ENCODE measurements at places on chromosomes 6 and 20. TPM values are rescaled to one million over a fixed set of nuclear protein-coding genes. Genes with fewer than 3 reads are reported as not detected.
A peak's percentile ranks its signal among the peaks of the same experiment; 100 is the strongest.

Gene STMND1
- total RNA-seq, result not detected

DNA sequence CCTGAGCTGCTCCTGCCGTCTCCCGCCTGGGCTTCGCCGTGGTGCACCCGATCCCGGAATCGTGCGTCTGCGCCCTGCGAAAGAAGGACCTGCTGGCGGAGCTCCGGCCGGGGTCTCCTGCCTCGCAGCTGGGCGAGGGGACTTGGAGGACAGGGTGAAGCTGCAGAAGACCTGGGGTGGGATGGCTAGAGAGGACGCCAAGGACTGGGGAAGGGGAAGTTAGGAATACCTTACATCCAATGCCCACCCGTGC is 150.2 kb downstream of the PRL start:
- peak overlapping the region; percentile 73 for H3K4me3 ChIP-seq
- no peaks in the 10 kb centered on the region for H3K36me3 ChIP-seq
- no peaks in the 10 kb centered on the region for H3K27me3 ChIP-seq
- H3K4me1 ChIP-seq, result peaks cover 3% of the 10 kb centered on the region

DNA sequence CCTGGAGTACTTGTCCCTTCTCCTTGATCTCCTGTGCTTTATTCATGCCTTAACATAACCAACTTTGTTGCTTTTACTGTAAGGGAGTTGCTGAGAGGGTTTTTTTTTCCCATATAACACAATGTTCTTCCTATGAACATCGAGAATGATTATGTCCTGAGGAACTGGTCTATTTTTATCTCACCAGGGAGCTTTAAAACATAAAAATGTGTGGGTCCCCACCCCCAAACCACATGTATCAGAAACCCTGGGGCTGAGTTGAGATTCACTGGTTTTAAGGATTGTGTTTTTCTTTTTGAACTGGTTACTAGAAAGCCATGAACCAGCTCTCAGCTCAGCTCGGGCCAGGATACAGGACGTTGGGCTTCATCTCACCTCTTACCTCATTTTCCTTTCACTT is 118.5 kb upstream of the JAG1 start:
- no peak overlapping the region for H3K27ac ChIP-seq
- DNase-seq, result no peak
- no peaks in the 10 kb centered on the region for H3K36me3 ChIP-seq
- H3K4me1 ChIP-seq, result no peaks in the 10 kb centered on the region

DNA sequence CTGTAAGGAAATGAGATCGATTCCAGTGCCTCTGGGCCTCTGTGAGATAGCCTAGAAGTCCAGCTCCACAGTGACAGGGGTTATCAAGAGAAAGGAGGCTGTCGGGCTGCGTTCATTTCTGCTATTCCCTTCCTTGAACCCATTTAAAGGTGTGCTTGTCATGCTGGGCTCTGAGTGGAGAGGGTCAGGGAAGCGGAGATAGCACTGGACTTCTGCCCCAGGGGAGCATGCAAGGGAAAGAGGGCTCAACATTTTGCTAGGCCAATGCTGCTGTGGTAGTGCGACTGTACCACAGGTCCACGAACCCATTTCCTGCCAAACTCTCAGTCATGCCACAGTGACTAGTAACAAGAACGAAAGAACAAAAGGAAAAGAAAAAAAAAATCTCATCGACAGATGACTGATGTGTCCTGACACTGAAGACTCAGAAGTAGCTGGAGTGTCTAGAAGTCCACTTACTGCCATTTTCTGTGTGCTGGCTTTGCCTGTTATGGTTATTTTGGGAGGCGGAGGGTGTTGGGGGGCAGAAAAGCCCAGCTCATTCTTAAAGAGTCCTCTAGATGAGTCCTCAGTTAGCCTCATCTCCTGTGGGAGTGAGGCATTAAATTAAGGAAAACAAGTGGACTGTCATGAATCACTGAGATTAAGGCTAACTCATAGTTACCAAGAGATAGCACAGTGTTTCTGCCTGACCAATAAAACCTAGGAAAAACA is 8.1 kb downstream of the NEDD9 start:
- H3K4me1 ChIP-seq, result no peaks in the 10 kb centered on the region
- H3K4me3 ChIP-seq, result no peak overlapping the region
- H3K27ac ChIP-seq, result no peak overlapping the region
- no peak for DNase-seq
- H3K36me3 ChIP-seq, result no peaks in the 10 kb centered on the region

- no peaks in the 10 kb centered on the region for H3K36me3 ChIP-seq
- H3K27ac ChIP-seq, result no peak overlapping the region
- H3K4me3 ChIP-seq, result no peak overlapping the region
These were observed 24.5 kb downstream of the NCOA7 start for GRCh38 chr6:125815080-125815910.

DNA sequence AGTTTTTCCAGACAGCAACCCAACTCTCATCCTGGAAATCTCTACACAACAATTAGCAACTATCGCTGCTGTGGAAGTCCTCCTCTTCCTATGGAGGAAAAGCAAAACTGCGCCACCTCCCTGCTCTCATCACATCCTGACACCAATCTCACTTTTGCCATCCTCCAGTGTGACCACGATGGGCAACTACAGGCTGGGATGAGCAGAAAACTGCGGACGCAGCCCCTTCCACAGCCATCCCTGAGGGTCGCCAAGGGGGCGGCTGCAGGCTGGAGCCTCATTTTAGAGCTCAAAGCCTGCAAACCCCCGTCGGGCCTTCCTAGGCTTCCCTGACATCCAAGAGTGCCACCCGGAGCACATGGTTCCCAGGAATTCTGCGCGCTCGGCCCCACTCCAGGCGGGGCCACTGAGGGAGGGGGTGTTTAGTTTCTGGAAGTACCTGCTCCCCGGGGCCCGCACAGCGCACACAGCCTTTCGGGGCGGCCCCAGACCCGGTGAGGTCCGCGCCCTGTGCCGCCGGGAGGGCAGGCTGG is 1.2 kb downstream of the TCFL5 start:
- no peak overlapping the region for H3K27ac ChIP-seq
- peak overlapping the region; percentile 62 for H3K4me3 ChIP-seq
- no peak for DNase-seq
- peaks cover 30% of the 10 kb centered on the region for H3K36me3 ChIP-seq
- no peaks in the 10 kb centered on the region for H3K27me3 ChIP-seq
- H3K4me1 ChIP-seq, result peaks cover 13% of the 10 kb centered on the region

GRCh38 chr6:34589140-34589539 is 33.0 kb upstream of the SPDEF start:
- no peaks in the 10 kb centered on the region for H3K4me1 ChIP-seq
- no peaks in the 10 kb centered on the region for H3K36me3 ChIP-seq
- no peaks in the 10 kb centered on the region for H3K27me3 ChIP-seq
- H3K4me3 ChIP-seq, result no peak overlapping the region
- no peak overlapping the region for H3K27ac ChIP-seq
- DNase-seq, result no peak

DNA sequence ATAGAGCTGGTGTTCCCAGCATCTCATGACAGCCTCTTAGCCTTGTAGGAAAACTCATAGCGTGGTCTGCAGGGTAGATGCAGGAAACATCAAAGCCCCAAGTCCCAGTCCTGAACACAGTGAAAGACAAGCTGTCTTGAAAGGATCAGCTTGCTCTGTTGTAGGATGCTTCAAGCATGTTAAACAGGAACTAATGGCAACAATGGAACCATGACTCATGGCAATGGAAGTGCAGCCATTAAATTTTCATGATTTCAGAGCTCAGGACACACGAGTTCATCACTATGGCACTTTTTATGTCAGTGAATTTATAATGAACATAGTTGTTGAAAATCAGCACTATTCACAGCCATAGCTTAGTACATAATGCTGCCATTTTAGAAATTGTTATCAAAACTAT is 367.7 kb downstream of the KIF16B start:
- no peak overlapping the region for H3K27ac ChIP-seq
- no peaks in the 10 kb centered on the region for H3K4me1 ChIP-seq
- no peaks in the 10 kb centered on the region for H3K36me3 ChIP-seq
- DNase-seq, result no peak
- no peak overlapping the region for H3K4me3 ChIP-seq
- no peaks in the 10 kb centered on the region for H3K27me3 ChIP-seq

- peaks cover 8% of the 10 kb centered on the region for H3K4me1 ChIP-seq
- DNase-seq, result no peak
- H3K36me3 ChIP-seq, result no peaks in the 10 kb centered on the region
- peak overlapping the region; percentile 39 for H3K4me3 ChIP-seq
These were observed 8.9 kb downstream of the CYP21A2 start for GRCh38 chr6:32047084-32047478.

DNA sequence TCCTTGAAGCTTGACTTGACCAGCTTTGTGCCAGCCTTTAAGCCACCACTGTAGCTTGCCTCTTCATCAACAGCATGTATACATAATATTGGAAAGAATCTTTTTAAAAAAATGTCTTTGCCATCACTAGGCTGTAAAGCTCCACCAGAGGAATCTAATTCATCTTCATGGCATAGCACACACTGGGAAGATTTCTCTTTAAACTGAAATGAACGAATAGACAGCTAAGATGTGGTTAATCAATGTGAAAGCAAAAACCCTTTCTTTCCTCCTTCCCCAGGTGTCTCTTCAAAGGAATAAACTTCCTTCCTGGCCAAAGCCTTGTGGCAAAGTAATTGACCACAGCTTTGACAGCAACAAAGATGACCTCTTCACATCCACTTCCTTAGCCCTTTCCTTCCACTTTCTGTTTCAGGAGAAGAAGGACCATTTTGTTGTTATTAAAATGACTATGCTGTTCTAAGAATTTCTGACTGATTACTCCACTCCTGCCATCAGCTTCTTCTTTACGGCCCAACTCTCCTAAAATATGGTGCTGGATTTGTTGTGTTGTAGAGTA is 428.7 kb upstream of the SOX4 start:
- no peaks in the 10 kb centered on the region for H3K4me1 ChIP-seq
- H3K27me3 ChIP-seq, result no peaks in the 10 kb centered on the region
- DNase-seq, result no peak
- no peak overlapping the region for H3K4me3 ChIP-seq
- no peaks in the 10 kb centered on the region for H3K36me3 ChIP-seq
- no peak overlapping the region for H3K27ac ChIP-seq

- no peaks in the 10 kb centered on the region for H3K27me3 ChIP-seq
- no peaks in the 10 kb centered on the region for H3K4me1 ChIP-seq
- H3K36me3 ChIP-seq, result no peaks in the 10 kb centered on the region
- no peak overlapping the region for H3K4me3 ChIP-seq
These were observed 32.5 kb downstream of the MGME1 start for GRCh38 chr20:18001131-18001921.

DNA sequence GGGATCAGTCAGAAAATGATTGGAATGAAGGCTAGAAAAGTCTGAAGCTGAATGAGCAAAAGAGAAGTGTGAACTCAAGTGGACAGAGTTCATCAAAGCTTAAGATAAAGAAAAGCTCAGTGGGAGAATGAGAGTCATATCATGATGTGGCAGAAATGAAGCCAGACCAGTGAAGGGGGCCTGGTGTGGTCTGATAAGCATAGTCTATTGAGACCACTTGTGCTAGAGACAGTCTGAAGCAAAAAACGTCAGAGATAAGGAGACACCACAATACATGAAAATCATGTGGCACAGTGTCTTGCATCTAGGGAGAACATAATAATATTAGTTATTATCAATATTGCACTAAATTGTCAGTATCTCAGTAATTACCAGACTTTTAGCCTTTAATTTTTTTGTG is 601.5 kb downstream of the UTRN start:
- no peak for DNase-seq
- no peaks in the 10 kb centered on the region for H3K27me3 ChIP-seq
- no peaks in the 10 kb centered on the region for H3K4me1 ChIP-seq
- no peak overlapping the region for H3K4me3 ChIP-seq
- H3K27ac ChIP-seq, result no peak overlapping the region

Gene C6orf58
- total RNA-seq, result not detected

- H3K4me1 ChIP-seq, result peaks cover 1% of the 10 kb centered on the region
- no peak overlapping the region for H3K4me3 ChIP-seq
- H3K27ac ChIP-seq, result no peak overlapping the region
- DNase-seq, result no peak
- no peaks in the 10 kb centered on the region for H3K27me3 ChIP-seq
These were observed 59.8 kb upstream of the RREB1 start for GRCh38 chr6:7047966-7048365.

Measured in SJCRH30 (cell line).